ENCODE measurements at places on chromosomes 7 and 10.

- DNase-seq = no peak
These were observed 639.4 kb downstream of the ACTR3B start for GRCh38 chr7:153398789-153399553.

- DNase-seq = no peak
These were observed 168.9 kb upstream of the ASAH2 start for GRCh38 chr10:50420196-50420595.

GRCh38 chr10:103687172-103687571, 168.2 kb downstream of the SH3PXD2A start:
- DNase-seq = no peak

- DNase-seq = no peak
These were observed 75.3 kb upstream of the SAMD8 start for GRCh38 chr10:75035975-75036708.

DNA sequence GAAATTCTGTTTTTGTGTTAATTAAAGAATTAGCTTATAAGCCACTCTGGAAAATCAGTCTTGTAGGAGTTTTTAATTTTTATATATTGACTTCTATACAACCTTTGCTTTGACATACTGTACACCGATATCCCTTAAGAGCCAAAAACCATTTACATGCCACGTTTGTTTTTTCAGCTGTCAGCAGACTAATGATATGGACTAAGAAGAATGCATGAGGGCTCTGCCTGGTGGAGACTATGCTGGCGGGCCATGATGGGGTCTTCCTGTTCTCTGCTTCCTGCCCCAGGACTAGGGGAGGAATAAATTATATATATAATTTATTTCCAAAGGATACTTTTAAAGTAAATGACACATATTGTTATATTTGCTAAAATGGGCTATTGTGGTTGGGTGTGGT, 96.3 kb downstream of the CDK14 start:
- DNase-seq = no peak

DNA sequence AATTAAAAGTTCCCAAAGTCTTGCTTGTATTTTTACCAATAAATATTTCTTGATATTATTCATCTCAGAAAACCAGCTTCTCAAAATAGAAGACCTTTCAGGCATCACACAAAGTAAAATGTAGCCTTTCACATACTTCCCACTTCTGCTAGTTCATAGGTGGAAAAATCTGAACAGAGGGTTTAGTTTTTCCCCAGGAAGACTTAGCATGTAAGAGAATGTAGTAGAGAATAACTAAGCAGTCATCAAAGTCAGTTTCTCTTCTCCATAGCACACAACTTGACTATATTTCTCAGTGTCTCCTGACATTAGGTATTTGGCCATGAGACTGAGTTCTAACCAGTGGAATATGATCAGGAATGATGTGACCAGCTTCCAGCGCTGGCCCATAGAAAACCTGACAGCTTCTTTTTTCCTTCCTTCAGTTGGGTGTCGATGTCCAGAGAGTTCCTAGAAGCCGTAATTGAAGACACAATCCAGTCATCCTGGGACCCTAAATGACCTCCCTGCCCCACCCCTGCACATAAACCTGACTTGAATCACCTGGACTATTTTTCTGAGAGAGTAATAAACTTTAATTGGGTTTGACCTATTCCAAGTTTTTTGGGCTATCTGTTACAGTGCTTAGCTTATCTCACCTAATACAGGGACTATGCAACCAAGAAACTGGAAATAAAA, 67.5 kb upstream of the WNT16 start:
- no peak for DNase-seq

- DNase-seq = no peak
These were observed 368.1 kb downstream of the CTNNA3 start for GRCh38 chr10:67327626-67328535.

DNA sequence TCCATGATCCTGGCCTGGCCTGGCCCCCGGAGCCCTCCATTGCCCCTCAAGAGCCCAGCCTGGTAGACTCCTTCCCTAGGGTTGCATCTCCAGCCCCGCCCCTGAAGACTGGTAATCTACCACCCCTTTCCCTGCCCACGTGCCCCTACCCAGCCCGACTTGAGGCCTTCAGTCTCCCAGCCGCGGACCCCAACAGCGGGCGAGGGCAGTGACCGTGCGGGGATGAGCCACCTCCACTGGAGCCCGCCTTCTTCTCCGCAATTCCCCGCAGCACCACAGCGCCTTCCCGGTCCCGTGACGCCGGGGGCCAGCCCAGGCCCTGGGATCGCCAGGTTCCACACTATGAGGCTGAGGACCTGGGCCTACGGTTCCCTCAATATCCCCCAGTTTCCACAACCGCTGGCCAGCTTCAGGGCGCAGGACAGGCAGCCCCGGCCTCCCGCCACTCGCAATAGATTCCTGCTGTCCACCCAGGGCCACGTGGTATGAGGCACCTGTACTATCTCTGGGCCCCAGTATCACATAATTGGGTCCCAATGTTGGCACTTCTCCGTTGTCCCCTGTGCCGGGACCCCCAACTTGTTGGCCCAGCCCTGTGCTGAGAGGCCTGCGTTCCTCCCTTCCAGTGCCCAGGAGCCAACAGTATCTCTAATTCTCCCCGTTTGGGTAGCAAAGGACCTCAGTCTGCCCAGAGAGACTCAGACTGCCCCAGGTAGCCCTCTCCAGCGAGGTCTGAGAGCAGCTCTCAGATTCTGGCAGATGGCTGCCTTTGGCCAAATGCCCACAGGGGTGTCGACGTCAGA, 1.1 kb upstream of the GPRIN2 start:
- DNase-seq = peak; percentile 70

DNA sequence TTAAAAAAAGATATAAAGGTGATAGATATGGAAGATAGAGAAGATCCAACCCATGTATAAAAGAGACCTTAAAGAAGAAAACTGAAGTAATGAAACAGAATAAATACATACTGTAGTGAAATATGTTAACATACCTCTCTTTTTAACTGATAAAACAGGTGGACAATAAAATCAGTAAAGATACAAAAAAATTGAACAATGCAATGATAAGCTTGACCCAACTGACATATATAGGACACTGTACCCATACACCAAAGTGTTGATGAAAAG, 17.4 kb upstream of the PRF1 start:
- no peak for DNase-seq

DNA sequence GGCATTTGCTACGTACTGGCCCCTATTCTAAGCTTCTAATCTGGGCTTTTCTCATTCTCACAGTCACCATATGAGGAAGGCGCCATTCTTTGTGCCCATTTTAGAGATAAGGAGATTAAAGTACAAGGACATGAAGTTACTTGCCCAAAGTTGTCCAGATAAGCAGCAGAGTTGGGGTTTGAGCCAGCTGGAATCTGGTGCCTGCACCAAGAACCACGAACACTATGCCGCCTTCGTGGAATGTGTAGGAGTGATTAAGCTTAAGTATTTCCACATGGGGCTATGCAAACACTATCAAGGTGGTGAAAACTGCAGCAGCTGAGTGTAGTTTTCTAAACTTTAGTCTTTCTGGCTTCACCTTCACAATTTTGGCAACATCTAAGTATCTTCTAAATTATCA, 342.7 kb upstream of the ETV1 start:
- no peak for DNase-seq

DNA sequence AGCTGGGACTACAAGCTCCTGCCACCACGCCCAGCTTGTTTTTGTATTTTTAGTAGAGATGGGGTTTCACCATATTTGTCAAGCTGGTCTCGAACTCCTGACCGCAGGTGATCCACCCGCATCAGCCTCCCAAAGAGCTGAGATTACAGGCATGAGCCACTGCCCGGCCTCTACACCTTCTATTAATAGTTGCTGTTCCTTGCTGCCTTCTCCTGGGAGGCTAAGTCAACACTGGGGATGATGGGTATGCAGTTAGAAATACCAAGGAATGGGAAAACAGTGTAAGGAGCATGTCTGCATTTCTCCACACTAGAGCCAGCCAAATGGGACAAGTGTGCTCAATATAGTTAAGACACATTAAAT, 97.3 kb upstream of the PDLIM1 start:
- DNase-seq = no peak
